Hippocampal formation (tissue), 2 donors: ENCODE measurements at places on chromosomes 12 and 14.

- DNase-seq = no peak
Measured at GRCh38 chr14:38496092-38496491, 240.2 kb upstream of the CLEC14A start.

- no peak for DNase-seq
Measured at GRCh38 chr14:68028075-68028474, 208.5 kb downstream of the RAD51B start.

GRCh38 chr12:109743076-109743910, 29.7 kb downstream of the FAM222A start:
- no peak for DNase-seq

GRCh38 chr12:117685110-117685926, 283.5 kb downstream of the KSR2 start:
- DNase-seq = no peak

- no peak for DNase-seq
Measured at GRCh38 chr14:51711505-51711904, 59.8 kb downstream of the FRMD6 start.

GRCh38 chr12:52508211-52508610, 12.0 kb downstream of the KRT5 start:
- DNase-seq = no peak

DNA sequence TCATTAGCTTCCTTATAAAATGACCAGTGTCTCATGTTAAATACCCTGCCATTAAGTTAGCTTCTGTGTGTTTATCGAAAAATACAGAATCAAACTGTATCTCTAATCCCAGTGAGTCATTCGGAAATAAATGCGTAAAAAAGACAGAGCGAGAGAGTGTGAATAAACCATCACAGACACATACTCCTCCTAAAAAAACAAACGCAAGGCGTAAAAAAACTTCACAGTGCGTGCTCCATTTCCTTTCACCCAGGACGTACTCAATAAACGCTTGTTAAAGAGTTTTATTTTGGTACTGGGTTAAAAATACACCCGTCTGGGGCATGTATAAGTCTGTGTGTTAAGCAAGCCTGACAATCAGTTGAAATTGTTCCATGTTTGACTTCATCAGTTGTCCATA, 58.8 kb upstream of the ISM2 start:
- no peak for DNase-seq

DNA sequence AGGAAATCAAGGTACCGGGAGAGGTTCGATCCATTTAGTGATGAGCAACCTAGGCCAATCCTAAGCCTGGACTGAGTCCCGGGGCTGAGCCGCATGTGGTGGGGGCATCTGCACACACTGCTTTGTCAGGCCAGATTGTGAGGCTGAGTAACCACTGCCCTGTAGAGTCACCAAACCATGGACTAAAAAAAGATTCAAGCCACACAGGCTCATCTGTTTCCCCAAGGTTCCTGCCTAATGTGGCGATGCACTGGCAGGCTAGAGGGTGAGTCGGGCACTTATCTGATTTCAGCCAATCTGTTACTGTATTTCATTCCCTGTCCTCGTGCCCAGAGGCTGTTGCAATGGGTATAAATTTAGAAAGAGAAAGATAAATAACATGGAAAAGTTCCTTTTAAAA, 140.8 kb downstream of the TTC7B start:
- DNase-seq = no peak

- no peak for DNase-seq
Measured at GRCh38 chr14:36555998-36556743, 26.2 kb downstream of the NKX2-8 start.

- no peak for DNase-seq
Measured at GRCh38 chr14:30799933-30800332, 74.4 kb upstream of the COCH start.

GRCh38 chr14:91858536-91859275, 8.6 kb downstream of the TC2N start:
- DNase-seq = no peak

DNA sequence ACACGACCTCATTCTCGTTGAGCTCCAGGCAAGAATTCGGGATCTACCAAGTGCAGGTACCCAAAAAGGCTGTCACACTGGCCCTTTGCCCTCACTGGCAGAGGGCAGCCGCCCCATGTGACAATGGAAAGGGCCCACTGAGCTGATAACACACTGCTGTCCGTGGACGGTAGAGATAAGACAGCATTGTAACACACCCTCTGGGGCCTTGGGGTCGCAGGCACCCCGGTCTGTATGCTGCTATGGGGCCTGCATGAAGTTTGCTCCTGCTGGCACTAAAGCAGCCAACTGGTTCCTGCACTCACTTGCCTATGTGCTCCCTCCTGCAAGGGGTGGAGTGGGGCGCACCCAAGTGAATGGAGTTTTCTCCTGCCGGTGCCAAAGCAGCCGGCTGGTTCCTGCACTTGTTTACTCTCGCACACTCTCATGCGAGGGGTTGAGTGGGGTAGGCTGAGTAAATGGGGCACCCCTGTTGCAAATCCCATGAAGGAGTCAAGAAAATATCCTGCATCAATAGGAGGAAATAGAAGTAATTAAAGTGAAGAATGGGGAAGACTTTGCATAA, 477.9 kb downstream of the ATP23 start:
- DNase-seq = no peak

GRCh38 chr12:124545508-124546418, 21.6 kb downstream of the NCOR2 start:
- no peak for DNase-seq

- no peak for DNase-seq
Measured at GRCh38 chr12:31570880-31571279, 20.1 kb downstream of the DENND5B start.

DNA sequence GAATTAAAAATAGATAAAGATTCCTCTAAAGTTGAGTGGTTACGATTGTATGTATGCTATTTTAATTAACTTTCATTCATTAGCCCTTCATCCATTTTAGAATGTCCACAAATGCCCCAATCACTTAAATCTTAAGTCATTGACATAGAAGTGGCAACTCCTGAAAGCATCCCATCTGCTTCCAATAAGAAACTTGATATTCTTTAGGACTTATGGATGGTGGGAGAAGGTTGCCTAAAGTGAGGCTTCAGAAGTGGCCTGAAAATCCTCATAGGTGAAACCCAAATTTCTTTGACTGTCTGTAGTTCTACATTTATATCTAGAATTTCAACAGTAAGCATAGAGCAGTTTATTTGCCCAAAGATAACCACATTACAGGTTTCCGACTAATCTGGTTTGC, 161.7 kb upstream of the HMGA2 start:
- no peak for DNase-seq

DNA sequence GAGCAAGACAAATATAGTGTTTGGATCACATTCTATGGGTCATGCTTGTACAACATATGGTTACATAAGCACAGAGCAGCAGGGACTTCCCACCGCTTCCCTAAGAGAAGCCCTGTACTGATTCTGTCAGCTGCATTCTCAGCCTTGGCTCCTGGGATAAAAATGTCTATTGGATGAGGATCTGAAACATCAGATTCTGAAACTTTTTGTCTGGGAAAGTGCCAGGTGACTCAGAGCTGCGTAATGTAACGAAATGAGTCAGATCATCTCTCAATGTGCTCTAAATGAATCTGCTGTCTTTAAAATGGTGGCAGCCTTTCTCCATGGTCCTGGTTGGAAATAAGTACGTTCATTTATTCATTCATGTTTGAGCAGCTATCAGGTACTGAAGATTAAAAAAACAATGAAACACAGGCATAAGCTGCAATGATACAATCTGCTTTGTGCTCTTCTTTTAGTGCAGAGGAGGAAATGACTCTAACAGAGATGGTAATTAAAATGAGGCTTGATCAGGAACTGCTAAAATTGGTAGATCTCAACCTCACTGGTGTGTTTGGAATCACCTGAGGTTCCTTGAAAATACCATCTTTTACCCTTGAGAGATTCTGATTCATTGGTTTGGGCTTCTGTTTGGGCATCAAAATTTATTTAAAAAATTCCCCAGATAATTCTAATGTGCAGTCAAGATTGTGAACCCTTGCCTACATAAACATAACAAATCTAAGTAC, 99.1 kb upstream of the NAP1L1 start:
- DNase-seq = peak; percentile 9

DNA sequence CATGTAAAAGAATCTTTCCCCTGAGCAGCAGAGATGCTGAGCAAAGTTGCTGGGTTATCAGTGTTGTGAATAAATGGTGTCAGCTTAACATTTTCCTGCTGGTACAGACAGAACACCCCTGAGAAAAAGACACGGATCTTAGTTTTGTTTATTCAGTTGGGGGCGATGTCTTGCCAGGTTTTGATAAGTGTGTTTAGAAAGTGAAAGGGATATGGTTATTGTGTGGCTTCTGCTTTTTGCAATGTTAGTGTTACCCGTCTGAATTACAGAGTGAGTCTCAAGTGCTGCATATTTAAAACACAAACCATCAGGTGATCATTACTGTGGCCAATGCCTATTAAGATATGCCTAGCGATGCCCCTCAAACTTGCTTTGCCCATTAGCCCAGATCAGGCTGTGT, 864.6 kb upstream of the SEL1L start:
- no peak for DNase-seq

DNA sequence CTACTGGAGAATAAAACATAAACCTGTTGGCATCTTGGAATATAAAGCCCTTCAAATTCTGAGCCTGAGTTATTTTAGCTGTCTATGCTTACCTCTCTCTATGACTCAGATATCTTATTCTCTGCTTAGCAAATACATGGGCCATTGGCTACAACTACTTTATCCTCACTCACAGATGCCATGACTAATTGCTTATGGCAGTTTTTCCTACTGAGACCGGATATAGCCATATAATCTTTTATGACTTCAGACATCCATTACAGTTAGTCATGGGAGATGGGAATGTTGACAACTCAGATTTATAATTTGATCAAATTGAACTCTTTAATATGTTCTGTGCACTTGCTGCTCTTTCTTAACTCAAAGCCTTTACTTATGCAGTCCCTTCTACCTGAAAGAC, 502.4 kb upstream of the ATP2B1 start:
- DNase-seq = no peak

GRCh38 chr14:78164226-78164853, 5.8 kb upstream of the NRXN3 start:
- DNase-seq = no peak

DNA sequence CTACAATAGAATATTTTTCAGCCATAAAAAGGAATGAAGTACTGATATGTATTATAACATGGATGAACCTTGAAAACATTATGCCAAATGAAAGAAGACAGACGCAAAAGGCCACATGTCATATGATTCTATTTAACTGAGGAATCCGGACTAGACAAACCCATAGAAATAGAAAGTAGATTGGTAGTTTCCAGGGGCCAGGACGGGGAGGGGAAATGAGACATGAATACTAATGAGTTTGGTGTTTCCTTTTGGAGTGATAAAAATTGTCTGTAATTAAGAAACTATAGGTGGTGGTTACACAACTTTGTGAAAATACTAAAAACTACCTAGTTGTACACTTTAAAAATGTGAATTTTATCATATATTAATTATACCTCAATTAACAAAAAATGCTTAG, 247.6 kb downstream of the BCAT1 start:
- DNase-seq = no peak

GRCh38 chr14:67141146-67141900, 47.9 kb upstream of the GARIN2 start:
- no peak for DNase-seq

DNA sequence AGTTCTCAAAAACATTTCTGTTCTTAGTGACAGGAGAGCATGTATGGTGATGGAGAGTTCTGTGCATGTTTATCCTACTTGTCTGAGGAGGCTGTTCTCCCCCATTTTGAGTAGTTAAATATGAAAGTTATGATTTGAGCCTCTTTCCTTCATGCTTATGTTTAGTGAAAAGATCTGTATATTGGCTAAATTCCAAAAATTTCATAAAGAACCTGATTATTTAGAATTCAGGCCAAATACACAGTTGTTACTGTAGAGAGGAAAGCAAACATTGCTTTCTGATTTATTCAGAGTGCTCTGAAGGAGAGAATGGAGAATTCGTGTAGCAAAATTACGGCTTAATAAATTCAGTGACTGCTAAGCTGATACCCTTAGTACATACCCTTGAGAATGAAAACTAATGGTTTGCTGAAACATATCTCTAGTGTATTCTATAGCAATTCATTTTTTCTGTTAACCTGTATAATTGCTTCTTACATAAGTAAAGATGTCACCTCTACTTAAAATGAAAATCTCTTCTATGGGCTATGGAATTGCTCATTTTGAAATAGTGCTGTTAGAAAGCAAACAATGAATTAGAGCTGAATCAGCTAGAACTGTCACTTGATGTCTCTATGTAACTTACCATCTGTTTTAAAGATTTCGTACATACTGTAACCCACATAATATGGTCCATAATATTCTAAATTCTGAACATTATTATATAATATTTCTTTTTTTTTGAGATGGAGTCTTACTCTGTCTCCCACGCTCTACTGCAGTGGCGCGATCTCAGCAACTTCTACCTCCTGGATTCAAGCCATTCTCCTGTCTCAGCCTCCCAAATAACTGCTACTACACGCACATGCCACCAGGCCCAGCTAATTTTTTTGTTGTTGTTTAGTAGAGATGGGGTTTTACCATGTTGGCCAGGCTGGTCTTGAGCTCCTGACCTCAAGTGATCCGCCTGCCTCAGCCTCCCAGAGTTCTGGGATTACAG, 417.0 kb upstream of the RGS6 start:
- no peak for DNase-seq

DNA sequence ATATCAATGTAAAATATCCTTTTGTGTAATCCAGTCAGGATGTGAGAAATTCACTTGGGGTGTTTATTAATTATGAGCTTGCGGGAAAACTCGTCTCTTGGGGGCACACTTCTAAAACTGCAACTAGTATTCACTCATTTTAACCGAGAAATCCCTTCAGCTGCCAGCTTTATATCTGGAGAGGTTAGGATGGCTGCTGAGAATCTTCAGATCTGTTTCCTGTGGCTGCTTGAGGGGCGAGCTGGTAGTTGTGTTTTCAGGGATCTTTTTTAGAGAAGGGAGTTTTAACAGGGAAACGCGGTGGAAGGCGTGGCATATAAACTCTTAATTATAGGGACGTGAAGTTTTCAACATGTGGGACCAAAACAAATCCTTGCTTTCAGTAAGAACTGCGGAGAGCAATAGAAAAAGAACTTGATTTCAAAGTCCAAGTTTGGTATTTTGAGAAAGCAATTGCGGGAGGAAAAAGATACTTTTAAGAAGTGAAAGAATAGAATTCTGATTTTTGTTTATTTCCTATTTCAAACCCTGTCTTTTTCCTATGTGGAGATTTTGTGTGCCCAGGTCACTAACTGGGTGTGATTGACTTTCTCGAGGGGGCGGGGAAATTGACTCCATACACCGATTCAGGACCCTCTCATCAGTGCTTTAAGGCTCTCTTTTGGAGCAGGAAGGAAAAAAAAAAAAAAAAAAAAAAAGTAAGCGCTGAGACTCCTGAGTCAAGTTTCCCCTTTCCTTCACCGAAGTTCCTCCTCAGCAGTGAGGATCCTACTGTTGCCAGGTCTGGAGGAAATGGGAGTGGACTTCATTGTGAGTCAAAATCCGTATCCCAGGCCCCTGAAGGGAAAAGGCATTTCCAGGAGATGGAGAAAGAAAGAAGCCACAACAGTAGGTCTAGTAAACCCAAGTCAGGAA, 1.1 kb downstream of the PPFIBP1 start:
- DNase-seq = peak; percentile 39

DNA sequence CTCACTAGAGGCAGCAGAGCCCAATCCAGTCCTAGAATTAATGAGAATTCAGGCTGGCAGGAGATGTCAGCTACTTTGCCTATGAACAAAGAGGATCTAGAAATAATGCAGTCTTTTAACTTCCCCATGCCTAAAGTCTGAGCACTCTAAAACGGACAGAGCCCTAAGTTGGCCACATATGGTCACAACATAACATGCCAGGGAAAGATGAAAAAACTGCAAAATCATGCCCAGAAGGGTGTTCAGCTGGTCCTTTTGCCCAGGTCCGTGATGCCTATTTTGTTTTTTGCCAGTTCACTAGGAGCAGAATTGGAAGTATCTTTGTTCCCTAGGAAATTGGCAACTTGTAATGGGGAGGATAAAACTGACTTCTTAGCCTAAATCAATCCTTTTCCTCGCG, 20.3 kb upstream of the LMNTD1 start:
- DNase-seq = peak; percentile 44
